BJ (cell line): ENCODE measurements at places on chromosomes 12 and 14. TPM values are rescaled to one million over a fixed set of nuclear protein-coding genes. Genes with fewer than 3 reads are reported as not detected.

DNA sequence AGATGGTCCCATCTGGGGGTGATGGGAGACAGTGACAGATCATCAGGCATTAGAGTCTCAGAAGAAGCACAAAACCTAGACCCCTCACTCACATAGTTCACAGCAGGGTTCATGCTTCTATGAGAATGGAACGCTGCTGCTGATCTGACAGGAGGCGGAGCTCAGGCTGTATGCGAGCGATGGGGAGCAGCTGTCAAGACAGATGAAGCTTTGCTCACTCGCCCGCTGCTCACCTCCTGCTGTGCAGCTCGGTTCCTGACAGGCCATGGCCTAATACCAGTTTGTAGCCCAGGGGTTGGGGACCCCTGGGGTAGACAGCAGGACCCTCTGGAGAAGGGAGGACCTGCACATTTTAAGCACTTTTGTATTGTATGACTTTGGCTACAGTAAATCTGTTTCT, 111.2 kb downstream of the LGMN start:
- DNase-seq, result no peak

- no peak for DNase-seq
These were observed 7.4 kb upstream of the KRT77 start for GRCh38 chr12:52710730-52711129.

Gene ACSM4
- polyA plus RNA-seq, result not detected in 2 replicates

Gene ZNF891
- 0.21 and 0.47 TPM in 2 replicates for polyA plus RNA-seq

DNA sequence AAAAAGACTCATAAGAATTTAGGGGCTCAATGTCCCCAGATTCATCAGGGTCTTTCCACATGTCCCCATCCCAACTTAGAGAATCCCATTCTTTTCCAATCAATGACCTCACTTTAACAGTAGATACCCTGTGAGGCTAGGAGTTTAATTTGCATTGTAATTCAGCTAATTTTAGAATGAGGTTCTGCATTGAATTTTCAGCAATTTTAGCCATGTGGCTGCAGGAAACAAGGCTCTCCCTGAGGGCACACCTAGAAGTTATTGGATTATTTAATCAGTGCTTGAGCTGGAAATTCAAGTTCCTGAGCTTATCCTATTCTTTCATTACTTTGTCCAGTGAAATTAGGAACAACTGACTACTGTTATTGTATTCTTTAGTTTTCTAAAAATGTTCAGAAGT, 433.8 kb downstream of the ADAMTS20 start:
- no peak for DNase-seq

Gene IGF1
- polyA plus RNA-seq, result 1.5 and 2.4 TPM in 2 replicates

DNA sequence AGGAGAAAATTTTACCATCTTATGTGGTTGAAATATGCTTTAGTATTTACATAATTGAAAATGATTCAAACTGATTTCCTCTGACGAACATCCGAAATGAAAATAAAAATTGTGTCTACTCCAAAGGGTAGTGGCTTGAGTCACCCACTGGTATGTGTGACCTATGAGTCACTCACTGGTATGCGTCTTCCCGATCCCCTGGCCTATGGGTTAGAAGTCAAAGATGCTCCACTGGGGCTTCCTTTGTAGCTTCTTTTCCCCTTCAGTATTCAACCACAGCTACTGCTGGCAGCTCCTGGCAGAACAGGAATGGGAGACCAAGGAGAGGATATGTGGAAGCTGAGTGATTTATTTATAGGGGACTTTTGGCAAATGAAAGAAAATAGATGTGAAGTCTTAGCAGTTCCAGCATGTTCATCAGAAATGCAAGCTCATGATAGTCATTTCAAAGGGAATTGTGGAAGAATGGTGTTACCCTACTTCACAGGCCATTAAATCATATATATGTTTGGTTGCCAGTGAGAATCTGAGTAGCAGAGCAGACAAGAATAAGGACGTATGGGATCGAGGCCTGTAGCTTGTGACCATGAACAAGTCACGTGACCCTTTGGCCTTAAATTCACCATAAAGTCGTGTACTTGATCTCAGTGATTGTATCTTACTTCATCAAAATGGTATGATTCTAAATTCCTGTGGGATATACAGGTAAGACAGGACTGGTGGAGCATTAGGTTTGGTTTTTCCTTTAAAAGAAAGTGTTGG, 108.3 kb downstream of the CRADD start:
- no peak for DNase-seq

- DNase-seq, result no peak
These were observed 4.8 kb upstream of the ENO2 start for GRCh38 chr12:6909421-6910145.

Gene RNU4-1
- polyA plus RNA-seq, result not detected in 2 replicates

DNA sequence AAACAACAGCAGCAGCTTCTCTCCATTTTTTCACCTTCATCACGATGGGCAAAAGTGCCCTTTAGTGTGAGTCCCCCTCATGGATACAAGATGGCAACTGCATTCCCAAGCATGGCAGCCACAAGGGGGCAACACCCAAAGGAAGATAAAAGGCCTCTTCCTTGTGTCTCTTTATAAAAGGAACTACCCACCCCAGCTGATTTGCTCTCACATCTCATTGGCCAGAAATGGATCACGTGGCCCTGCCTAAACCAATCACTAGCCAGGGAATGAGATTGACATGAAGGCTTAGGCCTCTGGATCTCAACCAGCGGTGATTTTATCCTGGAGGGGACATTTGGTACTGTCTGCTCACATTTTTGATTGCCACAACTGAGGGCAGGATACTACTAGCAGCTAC, 21.9 kb upstream of the IFT81 start:
- DNase-seq, result no peak

GRCh38 chr12:88113871-88114270, 28.0 kb downstream of the CEP290 start:
- no peak for DNase-seq

GRCh38 chr12:121711361-121712189, 977 bp upstream of the TMEM120B start:
- no peak for DNase-seq

DNA sequence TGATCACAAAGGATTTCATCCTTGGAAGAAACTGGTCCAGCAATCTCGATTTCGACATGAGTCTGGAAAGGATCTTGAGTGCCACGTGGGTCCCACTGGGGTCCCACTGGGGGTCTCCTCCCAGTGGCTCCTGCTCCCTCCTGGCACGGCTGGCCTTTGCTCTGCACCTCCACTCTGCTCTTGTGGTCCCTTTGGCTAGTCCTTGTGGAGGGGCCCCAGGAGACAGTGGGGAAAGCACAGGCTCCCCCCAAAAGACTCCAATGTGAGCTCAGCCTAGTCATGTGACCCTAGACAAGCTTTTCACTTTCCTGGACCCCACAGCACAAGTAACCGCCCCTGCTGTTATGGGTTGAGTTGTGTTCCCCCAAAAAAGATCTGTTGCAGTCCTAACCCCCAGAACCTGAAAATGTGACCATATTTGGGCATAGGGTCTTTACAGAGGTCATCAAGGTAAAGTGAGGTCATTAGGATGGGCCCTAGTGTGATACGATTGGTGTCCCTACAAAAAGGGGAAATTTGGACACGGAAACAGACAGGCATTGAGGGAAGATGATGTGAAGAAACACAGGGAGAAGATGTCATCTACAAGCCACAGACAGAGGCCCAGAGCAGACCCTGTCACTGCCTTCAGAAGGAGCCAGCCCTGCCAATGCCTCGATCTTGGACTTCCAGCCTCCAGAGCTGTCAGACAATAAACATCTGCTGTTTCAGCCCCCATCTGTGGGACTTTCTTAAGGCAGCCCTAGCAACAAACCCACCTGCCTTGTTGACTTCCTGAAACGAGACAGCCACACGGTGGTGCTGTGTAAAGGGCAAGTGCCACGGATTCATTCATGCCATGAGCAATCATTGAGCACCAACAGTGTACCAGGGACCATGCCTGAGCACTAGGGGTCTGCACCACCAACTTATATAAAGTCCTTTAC, 23.8 kb upstream of the PPP2R5C start:
- no peak for DNase-seq

- no peak for DNase-seq
These were observed 84.1 kb upstream of the TRAF3 start for GRCh38 chr14:102693006-102693755.

GRCh38 chr12:38501991-38502390, 185.4 kb downstream of the ALG10B start:
- no peak for DNase-seq

- DNase-seq, result no peak
These were observed 671.4 kb downstream of the GALC start for GRCh38 chr14:87321548-87321947.

DNA sequence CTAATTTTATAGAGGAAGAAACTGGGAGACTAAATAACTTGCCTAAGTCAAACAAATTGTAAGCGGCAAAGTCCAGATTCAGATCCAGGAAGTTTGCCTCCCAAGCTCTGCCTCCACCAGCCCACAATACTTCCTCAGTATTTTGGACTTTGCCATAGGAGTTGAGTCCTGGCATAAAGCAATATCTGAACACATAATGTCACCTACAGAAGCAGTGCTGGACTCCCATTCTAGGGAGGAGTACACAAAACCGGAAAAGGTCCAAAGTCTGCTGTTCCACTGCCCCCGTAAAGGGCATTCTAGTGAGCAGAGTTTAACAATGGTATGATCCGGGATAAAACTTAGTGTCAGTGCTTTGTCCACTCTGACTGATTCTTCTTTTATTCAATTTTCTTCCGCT, 340.5 kb downstream of the FUT8 start:
- DNase-seq, result no peak

Gene APOLD1
- 7.2 and 8.7 TPM in 2 replicates for polyA plus RNA-seq

Gene CATSPERB
- polyA plus RNA-seq, result not detected in 2 replicates

Gene SLC39A2
- not detected in 2 replicates for polyA plus RNA-seq

Gene KRT6A
- not detected in 2 replicates for polyA plus RNA-seq

Gene CDKL1
- polyA plus RNA-seq, result 2.5 and 7.3 TPM in 2 replicates

Gene TXNDC16
- polyA plus RNA-seq, result 1.1 and 2.0 TPM in 2 replicates

- DNase-seq, result no peak
These were observed 35.9 kb downstream of the FBLN5 start for GRCh38 chr14:91911474-91912032.

Gene PRKAG1
- polyA plus RNA-seq, result 94.1 and 127 TPM in 2 replicates

Gene CFAP54
- 0.16 and 0.38 TPM in 2 replicates for polyA plus RNA-seq

GRCh38 chr12:124509676-124510300, 57.6 kb downstream of the NCOR2 start:
- peak; percentile 54 for DNase-seq

- no peak for DNase-seq
These were observed 63.9 kb downstream of the ANO2 start for GRCh38 chr12:5881101-5881606.

DNA sequence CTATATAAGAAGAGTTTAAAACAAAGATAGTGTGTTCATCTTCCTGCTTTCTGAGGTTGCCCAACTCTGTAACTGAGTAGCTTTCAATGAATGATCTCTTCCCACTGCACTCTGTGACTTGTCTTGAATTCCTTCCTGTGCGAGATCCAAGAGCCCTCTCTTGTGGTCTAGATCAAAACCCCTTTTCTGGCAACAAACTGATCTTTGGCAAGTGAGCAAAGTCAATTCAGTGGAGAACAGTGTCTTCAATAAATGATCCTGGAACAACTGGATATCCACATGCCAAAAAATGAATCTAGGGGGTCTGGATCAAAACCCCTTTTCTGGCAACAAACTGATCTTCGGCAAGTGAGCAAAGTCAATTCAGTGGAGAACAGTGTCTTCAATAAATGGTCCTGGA, 8.5 kb downstream of the CFAP54 start:
- DNase-seq, result no peak

Gene BBOF1
- 3.5 and 7.5 TPM in 2 replicates for polyA plus RNA-seq

DNA sequence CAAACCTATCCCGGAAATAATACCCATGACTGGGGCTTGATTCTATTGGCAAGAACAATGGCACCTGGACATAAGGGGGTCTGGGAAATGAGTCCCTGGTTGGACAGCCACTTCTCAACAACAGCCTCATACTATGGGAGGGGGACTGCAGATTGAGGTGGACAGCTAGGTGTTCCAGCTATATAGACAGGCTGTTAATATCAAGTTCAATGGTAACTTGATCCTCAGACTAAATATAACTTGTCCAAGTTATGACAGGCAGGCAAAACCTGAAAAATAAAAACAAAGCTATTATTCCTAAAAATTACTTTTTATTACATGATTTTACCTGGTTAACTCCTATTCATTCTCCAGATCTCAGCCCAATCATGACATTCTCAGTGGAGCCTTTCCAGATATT, 267.3 kb downstream of the TTC8 start:
- no peak for DNase-seq

- no peak for DNase-seq
These were observed 553.8 kb downstream of the CCER1 start for GRCh38 chr12:90401185-90401584.

Gene CLEC14A
- 0.12 and 0.23 TPM in 2 replicates for polyA plus RNA-seq

Gene SMCO2
- polyA plus RNA-seq, result 0.09 and 0.23 TPM in 2 replicates

Gene LRRK2
- 1.5 and 2.9 TPM in 2 replicates for polyA plus RNA-seq

DNA sequence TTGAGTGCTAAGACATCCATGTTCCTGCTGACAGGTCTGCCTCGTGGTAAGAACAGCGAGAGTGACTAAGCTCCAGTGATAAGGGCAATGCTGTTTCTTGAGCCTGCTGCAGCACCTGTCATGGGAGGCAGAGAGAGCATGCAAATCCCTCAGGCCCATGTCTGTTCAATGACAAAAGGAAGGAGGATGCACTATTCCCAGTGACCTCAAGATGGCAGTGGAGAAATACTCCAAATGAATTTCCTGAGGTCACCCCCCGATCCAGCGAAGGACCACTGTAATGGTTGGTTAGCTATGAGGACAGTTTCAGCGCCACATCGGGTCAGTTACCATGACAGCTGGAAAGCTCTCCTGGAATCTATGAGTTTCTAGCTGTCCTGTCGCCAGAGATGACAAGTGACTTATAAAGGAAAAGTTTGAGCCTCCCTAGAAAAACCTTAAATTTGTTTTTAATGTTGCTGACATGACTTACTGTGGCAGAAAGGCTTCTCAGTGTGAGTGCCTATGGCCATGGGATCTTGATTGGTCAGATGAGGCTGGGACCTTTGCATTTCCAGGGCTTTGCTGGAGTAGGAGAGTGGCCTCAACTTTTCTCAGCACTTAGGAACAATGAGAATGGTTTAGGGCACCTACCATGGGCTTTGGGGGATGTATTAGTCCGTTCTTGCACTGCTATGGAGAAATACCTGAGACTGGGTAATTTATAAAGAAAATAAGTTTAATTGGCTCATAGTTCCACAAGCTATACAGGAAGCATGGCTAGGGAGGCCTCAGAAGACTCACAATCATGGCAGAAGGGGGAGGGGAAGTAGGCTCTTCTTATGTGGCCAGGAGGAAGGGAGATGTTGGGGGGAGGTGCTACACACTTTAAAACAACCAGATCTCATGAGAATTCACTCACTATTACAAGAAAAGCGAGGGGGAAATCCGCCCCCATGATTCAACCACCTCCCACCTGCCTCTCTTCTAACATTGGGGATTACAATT, 88.0 kb upstream of the TMEM260 start:
- no peak for DNase-seq

Gene CPNE8
- 0.47 and 0.98 TPM in 2 replicates for polyA plus RNA-seq

DNA sequence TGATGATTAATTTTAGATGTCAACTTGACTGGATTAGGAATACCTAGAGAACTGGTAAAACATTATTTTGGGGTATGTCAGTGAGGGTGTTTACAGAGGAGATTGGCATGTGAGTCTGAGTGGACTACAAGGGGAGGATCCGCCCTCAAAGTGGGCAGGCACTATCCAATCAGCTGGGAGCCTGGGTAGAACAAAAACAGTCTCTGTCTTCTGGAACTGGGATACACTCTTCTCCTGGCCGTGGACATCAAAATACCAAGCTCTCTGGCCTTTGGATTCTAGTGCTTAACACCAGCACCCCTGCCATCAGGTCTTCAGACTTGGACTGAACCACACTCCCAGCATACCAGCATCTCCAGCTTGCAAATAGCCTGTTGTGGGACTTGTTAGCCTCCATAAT, 4.4 kb upstream of the SCAF11 start:
- no peak for DNase-seq

Gene MANSC4
- polyA plus RNA-seq, result not detected in 2 replicates
